ENCODE measurements at places on chromosomes 7 and 10.

- no peak for DNase-seq
Measured at GRCh38 chr7:142697270-142697669, 52.0 kb upstream of the PRSS1 start.

DNA sequence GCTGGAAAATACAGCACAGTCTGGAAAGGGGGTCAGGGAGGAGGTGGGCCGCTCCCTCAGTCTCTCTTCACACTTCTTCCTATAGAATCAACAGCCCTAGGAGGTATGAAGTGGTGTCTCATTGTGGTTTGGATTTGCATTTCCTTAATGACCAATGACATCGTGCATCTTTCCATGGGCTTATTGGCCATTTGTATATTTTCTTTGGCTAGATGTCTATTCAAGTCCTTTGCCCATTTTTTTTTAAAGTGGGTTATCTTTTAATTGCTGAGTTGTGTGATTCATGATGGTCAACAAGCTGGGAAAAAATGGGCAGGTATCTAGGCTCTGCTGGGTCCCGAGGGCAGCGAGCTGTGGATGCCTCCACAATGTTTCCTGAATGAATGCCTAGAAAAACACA lies 29.1 kb downstream of the TMEM130 start:
- no peak for DNase-seq

- DNase-seq: no peak
Measured at GRCh38 chr10:130363899-130364445, 227.8 kb downstream of the GLRX3 start.

DNA sequence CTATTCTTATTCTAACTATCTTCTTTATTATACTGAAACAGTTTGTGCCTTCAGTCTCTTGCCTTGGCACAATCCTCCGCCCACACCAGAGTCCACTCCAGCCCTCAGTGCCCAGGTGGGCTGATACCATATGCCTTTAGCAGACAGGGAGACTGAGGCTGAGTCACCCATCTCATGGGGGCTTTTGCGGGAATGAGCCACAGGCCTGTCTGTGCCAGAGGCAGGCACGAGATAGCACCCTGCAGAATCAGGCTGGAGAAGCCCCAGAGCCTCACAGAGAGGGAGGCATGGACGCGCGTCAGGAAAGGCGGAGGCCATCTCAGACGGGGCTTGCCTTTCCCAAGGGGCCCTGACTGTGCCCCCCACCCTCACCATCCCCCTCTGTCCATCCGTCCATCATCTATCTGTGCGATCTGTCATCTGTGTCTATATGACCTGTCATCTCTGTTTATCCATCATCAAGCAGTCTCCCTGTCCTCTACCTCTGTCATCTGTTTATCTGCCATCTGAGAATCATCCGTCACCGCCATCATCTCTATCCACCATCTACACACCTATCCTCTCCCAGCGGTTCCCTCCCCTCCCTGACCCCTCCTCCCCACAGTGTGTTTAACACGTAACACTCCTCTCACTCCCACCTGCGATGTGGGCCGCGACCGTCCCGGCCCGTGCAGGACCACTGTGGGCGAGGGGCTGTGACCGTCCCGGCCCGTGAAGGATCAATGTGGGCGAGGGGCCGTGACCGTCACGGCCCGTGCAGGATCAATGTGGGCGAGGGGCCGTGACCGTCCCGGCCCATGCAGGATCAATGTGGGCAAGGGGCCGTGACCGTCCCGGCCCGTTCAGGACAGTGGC lies 7.3 kb upstream of the ADAP1 start:
- no peak for DNase-seq

Measured in SW480 (cell line).